ENCODE measurements at places on chromosomes 13 and 19.

GRCh38 chr13:27038323-27038722 lies 133.3 kb downstream of the USP12 start:
- no peak for DNase-seq

- DNase-seq: no peak
Observed at GRCh38 chr19:4059453-4059871, 7.2 kb downstream of the ZBTB7A start.

GRCh38 chr19:8585894-8586750 lies 8.9 kb upstream of the MYO1F start:
- DNase-seq: peak; percentile 47

GRCh38 chr19:1214862-1215731 lies 9.5 kb downstream of the STK11 start:
- no peak for DNase-seq

DNA sequence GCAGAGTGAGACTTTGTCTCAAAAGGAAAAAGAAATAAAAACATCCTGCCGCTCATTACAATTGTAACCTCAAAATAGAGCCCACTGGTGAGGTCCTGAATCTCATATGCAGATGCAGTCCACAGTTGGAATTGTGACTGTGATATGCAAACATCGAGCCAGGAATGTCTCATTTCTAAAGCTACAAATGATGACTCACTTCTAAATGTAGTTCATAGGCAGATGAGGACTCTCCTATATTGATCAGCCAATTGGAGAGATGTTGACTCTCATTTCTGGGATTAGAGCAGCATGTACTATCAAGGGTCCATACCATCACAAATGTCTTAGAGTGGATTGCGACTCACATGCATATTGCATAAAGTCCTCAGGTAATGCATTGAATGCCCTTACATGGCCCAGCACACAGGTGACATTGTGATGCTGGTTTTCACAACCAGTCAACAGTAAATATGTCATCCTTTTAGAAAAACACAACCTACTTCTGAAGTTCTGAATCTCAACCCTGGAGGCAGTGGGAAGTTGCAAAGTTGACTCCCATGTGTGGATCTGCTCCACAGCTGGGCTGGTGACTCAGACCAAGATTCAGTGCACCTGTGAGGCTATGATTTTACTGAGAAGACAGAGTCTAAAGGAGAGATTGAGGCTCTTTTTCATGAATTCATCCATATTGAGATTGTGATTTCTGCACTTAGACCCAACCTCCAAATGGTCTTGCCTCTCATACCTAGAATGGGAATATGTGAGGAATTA lies 16.9 kb upstream of the ZNF254 start:
- no peak for DNase-seq

DNA sequence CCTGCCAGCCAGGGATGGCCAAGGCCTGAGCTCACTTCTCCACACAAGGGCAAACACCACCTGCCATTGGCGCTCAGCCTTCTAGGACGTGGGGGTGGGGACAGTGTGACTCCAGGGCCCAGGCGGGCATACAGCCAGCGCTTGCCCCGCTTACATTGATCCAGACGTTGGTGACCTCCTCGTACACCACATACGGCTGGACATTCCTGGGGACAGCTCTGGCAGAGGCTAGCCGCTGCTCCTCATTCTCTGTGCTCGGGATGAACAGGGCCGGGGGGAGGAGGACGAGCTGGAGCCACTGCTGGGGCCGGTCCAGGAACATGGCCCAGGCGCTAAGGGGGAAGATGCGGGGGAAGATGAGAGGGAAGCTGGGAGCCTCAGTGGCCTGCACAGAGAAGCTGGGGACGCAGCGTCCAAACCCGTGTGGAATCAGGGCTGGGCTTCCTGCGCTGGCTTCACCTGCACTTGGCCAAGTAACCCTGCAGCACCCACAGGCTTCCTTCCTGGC lies 25.1 kb upstream of the MYDGF start:
- no peak for DNase-seq

DNA sequence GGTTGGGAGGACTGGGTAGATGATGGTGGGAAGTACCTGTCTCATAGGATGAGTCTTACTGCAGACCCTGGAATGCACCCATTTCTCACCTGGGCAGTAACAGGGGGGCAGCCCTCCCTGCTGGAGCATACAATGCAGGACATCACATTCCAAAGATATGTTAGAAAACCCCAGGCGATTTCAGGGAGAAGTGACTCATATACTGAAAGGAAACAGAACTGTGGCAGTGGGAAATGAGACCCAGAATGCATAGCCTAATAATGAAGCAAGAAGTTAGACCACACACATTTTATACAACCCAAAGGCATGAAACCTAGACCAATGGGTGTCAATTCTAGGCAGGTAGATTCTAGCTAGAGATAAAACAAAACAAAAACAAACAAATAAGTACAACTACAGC lies 402.7 kb downstream of the IRS2 start:
- DNase-seq: no peak

- no peak for DNase-seq
Observed at GRCh38 chr19:14474827-14475226, 327 bp downstream of the PTGER1 start.

GRCh38 chr19:45099467-45100191 lies 6.7 kb downstream of the PPP1R37 start:
- DNase-seq: no peak

- no peak for DNase-seq
Observed at GRCh38 chr19:13083627-13084026, 19.0 kb downstream of the LYL1 start.

DNA sequence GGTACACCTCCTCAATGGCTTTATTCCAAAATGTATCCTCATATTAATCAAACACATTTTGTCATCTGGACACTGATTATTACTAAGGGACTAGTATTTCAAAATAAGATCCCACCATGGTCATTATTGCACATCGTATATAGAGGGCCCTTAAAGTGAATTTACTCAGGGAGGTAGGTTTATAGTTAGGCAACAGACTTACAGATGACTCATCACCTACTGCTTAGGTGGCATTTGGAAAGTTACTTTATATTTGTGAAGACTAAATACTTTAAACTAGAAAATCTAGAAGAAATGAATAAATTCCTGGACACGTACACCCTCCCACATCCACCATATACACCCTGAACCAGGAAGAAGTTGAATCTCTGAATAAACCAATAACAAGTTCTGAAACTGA lies 353.0 kb downstream of the KCTD12 start:
- no peak for DNase-seq

- no peak for DNase-seq
Observed at GRCh38 chr13:102402290-102402689, 442 bp upstream of the FGF14 start.

- DNase-seq: peak; percentile 90
Observed at GRCh38 chr19:17766543-17767131, 15.4 kb downstream of the FCHO1 start.

DNA sequence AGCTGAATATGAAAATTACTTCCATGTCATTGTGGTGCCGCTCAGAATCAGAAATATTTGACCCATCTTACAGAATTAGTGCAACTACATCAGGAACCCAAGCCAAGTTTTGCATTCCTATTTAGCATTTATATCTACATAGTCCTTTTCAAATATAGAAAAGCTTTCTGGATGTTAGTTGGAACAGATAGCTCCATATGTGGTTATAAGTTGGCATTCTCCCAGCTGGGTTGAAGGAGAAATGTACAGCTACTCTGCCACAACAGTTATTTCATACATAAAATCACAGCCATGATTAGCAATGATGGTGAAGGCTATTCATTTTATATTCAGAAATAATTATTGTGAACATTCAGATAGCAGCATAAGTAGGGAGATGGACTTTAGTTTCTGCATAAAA lies 28.2 kb downstream of the HPN start:
- no peak for DNase-seq

DNA sequence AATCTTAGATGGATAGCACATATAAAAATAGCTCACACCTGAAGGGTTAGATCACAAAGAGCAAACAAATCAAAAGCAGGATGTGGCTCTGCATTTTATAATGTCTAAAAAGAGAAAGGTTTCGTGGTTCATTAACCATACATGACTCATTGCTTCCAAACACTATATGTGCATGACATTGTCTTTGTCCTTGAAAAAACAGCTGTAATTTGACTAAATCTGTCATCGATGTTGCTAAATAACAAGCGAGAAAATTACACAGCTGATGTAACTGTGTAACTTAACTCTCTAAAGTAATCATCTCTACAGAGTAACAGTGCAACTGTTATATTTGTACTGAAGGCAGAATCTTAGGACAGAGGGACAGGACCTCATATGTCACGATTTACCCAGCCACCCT lies 383.1 kb upstream of the GPC6 start:
- no peak for DNase-seq

DNA sequence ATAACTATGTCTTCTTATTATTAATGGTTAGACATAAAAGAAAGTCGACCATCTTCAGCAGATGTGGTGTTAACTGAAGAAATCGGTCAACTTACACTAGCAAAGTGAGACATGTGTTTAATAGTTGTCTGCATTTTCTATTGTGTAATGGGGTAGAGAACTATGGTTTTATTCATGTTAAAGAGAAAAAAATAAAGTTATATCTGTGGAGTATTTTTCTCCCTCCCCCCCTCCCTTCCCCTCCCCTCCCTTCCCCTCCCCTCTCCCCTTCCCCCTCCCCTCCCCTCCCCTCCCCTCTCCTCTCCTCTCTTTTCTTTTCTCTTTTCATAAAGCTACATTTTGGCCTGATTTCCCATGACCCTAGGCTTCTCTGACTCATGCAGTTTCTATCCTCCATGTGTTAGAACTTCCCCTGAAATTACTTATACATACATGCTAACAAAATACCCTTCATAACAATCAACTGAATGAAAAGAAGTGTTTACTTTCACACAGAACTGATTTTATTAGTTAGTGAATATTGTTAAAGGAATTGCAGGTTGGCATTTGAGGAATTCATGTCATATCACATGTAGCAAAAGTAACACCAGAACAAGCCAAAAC lies 1431.0 kb upstream of the ATXN8OS start:
- no peak for DNase-seq

DNA sequence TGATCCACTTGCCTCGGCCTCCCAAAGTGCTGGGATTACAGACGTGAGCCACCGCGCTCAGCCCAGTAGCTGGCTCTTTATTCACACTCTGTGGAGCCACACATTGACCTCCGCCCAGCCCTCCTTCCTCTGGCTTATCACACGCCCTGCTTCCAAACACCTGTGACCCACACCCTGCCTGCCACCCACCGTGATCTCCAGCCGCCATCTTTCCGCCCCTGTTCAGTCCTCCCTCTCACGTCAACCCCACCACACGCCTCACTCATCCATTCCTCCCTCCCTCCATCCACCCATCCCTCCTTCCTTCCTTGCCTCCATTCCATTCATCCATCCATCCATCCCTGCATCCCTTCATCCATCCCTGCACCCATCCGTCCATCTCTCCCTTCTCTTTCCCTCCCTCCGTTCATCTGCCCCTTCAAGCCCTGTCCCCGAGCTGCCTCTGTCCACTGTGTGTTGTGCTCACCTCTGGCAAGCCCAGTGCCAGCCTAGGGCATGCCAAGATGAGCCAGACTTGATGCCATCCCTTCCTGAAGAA lies 17.6 kb downstream of the ZNF296 start:
- DNase-seq: no peak

DNA sequence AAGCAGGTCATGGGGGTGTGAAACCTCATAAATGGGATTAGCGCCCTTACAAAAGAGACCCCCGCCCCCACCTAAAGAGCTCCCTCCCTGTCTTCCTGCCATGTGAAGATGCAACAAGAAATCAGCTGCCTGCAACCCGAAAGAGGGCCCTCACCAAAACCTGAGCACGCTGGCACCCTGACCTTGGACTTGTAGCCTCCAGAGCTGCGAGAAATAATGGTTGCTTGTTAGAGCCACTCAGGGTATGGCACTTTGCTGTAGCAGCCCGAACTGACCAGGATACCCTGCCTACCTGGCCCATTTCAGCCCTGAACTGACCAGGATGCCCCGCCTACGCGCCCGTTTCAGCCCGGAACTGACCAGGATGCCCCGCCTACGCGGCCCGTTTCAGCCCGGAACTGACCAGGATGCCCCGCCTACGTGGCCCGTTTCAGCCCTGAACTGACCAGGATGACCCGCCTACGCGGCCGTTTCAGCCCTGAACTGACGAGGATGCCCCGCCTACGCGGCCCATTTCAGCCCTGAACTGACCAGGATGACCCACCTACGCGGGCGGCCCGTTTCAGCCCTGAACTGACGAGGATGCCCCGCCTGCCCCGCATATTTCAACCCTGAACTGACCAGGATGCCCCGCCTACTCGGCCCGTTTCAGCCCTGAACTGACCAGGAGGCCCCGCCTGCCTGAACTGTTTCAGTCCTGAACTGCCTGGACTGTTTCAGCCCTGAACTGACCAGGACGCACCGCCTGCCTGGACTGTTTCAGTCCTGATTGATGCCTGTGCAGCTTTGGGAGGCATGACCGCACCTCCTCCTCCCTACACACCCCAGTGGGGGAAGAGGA lies 120.0 kb downstream of the UQCRFS1 start:
- no peak for DNase-seq

DNA sequence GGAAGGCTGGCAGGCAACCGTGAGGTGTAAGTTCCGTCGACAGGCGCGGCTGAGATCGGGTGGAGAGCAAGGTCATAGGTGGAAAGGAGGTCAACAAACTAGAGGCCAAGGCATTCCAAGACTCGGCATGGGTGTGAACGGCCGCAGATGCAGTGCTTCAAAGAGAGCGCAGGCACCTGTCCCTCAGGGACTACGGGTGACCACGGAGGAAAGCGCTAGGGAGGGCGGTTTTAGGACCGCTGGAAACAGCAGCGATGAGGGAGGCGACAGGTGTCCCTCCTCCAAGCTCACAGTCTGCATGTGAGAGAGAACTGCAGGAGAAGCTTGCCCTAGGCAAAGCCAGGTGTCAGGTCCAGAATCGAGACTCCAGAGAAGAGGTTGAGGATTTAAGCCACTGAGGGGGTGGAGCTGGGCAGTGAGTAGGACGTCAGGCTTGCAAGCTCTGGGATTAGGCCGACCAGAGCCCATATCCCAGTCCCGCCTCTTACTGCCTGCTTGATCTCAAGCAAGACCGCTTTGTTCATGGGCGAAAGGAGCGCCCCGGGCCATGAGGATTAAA lies 1.6 kb upstream of the MLNR start:
- DNase-seq: no peak

DNA sequence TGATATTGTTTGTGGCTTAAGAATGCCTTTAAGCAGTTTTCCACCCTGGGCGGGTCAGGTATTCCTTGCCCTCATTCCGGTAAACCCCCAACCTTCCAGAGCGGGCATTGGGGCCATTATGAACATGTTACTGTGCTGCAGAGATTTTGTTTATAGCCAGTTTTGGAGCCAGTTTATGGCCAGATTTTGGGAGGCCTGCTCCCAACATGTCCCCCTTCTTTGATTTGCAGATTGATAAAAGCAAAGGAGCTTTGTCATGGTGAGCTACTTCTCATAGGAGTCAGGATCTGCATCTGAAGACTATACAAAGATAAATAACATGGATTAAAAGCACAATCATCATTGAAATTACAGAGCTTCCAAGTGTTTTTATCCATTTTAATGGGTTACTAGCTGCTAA lies 36.9 kb upstream of the ZNF562 start:
- DNase-seq: no peak

- no peak for DNase-seq
Observed at GRCh38 chr19:5588906-5589676, 21.3 kb upstream of the TINCR start.

DNA sequence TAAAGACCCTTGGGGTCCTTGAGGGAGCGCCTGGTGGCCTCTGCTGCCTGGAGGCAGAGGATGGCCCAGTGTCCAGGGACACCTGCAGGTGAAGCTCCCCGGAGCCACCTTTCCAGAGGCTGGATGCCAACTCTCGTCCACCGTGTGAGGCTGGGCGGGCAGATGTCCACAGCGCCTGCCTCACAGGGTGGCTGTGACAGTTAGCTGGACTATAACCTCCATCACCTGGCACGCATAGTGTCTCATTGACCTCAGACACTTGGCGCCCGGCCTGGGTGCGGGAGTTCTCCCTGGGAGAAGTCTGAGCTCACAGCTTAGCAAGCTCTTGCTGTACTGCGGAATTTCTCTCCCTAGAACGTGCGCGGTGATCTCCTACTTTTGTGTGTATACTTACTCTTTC lies 9.8 kb downstream of the BICRA start:
- DNase-seq: no peak
